ENCODE measurements at places on chromosomes 11 and 22.

DNA sequence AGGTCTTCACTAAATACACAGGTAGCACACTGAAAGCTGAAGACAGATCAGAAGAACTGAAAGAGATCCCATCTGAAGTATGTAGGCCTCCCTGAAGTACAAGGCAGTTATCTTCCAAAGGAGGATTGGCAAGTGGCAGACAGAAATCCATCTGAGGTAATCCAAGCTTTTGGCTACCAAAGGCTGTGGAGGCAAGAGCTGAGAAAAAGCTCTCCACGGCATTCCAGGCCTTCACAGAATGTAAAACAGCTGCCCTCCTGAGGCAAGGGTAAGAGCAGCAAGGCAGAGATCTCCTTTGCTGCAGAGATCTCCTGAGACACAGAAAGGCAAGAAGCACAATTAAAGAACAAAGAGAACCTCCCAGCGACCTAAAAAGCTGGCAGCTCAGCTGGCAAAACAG lies 19.1 kb downstream of the PIK3C2A start:
- DNase-seq = no peak

GRCh38 chr11:9142732-9143131 lies 51.3 kb upstream of the SCUBE2 start:
- DNase-seq = no peak

DNA sequence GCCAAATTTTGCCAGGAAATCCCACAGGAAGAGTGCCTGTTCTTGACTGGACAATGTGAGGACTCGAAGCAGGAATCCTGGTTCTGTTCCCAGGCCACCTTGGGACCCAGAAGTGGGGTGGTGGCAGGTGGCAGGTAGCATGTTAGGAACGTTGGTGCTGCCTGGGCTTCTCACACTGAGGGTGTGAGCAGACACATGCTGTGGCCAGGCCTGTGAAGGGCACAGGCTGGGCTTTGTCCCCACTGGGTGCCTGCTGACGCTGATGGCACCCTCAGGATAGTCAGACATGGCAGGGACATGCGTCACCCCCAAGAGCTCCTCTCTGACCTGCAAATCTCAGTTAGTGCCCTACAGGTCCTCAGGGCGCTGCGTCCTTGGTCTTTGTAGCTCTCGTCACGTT lies 21.1 kb upstream of the NECTIN1 start:
- DNase-seq = no peak

GRCh38 chr11:128398517-128399250 lies 188.7 kb downstream of the ETS1 start:
- no peak for DNase-seq

- DNase-seq = no peak
These were observed 199.7 kb upstream of the POU2AF2 start for GRCh38 chr11:111045874-111046273.

DNA sequence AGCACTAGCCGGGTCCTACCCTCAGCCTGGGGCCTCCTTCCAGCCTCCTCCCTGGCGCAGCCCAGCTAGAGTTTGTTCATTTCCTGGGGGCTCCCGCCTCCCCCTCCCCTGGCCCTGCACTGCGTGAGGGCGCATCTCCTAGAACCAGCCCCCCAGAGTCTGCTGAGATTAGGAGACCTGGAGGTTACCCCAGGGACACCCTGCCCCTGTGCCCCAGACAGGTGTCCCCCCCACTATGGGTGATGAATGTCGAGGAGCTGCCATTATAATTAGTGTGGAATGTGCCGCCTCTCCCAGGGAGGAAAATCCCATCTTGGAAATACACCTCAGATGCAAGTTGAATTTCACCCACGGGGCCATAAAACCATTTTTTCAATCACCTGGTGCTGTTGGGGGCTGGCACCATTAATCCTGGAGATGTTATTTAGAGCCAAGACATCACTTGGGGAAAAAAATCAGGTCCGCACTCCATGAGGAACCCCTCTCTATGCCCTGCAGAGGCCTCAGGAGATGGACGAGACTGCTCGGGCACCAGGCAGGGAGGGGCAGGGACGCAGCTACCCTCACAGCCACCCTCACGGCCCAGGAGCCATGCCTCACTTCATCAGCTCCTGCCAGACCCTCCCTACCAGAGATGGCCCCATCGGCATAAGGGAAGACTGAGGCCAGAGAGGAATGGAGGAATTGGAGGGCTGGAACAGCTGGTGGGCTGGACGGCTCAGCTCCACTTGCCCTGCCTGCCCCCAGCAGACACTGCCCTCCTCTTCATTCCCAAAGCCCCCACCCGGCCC lies 197.5 kb downstream of the IGLL1 start:
- no peak for DNase-seq

DNA sequence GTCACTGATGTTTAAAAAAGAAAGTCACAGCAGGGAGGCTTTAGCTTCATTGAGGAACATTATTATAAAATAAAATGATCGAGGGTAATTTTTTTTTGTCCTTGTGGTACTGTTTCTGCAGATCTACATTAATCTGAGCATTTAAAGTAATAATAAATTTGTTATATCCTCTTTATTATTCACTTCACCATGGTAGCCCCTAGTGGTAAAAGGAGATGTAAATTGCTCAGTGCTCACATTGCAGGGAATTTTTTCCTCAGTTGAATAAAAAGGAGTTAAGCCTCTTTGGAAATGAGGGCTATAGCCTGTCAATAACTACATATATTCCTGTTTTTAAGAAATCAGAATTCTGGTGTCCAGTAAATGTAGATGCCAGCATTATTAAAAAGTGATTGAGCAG lies 99.7 kb upstream of the VPREB1 start:
- no peak for DNase-seq

DNA sequence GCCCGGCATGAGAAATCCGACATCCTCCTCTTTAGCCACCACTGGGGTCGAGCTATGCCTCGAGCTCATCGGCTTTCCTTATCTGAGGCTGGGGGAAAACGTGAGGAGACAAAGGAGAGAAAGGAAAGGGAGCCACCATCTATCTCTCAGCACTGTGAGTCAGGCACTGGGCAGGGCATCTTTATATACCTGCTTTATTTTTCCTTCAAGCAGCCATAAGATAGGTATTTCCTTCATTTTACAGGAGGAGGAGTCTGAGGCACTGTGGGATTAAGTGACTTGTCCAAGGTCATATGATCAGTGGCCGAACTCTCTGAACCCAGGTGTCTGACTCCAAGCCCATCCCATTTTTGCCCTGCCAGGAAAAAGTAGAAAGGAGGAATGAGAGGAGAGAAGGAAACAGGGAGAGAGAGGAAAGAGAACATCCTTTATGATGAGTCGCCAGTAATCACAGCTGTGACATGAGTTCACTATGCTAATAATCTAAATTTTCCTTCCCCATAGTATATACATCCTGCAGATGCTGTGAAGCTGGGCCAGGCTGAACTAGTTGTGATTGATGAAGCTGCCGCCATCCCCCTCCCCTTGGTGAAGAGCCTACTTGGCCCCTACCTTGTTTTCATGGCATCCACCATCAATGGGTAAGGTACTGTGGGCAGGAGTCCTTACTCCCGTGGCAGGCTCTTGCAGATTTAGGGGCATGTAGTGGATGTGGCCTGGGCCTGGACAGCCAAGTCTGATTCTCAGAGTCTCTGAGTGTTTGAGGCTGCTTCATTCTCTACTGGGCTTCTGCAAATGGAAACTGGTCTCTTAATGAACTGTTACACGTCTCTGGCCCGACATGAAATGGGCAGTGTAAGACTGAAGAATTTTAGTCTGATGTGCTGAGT lies 21.8 kb downstream of the NAT10 start:
- DNase-seq = no peak

DNA sequence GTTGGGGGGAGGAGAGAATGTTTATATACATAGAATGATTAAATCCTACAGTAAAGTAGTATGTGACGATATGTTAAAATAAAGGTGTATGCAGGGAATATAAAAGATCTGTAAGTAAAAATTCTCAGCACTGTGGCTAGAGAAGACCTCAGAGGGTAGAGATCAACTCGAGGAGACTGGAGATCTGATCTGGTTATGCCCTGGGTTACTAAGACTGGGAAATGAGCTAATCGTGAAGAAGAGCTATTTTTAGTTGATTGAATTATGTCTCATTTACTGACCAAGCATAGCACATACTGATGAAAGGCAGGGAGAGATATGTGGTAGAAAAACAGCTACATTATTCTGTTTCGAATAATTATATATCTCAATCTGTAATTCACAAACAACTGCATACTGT lies 42.8 kb upstream of the ALKBH3 start:
- DNase-seq = no peak

- DNase-seq = no peak
These were observed 1.3 kb downstream of the DDIAS start for GRCh38 chr11:82902880-82903279.

DNA sequence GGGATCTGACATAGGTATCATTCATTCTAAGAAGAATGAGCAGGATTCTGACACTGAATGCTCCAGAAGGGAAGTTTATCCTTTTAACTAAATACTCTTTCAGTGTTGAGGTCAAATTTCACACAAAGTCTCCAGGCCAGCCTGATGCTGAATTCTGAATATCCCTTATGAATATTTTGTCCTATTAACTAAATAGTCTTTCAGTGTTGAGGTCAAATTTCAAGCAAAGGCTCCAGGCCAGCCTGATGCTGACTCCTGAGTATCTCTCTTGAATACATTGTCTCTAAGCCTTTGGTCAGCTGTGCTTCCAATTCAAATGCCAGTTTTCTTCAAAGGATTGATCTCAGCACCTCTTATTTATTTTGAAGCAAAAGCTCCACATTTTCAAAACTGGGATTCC lies 676.8 kb downstream of the NTM start:
- DNase-seq = no peak

GRCh38 chr22:44892243-44892642 lies 117.6 kb downstream of the PHF21B start:
- no peak for DNase-seq

DNA sequence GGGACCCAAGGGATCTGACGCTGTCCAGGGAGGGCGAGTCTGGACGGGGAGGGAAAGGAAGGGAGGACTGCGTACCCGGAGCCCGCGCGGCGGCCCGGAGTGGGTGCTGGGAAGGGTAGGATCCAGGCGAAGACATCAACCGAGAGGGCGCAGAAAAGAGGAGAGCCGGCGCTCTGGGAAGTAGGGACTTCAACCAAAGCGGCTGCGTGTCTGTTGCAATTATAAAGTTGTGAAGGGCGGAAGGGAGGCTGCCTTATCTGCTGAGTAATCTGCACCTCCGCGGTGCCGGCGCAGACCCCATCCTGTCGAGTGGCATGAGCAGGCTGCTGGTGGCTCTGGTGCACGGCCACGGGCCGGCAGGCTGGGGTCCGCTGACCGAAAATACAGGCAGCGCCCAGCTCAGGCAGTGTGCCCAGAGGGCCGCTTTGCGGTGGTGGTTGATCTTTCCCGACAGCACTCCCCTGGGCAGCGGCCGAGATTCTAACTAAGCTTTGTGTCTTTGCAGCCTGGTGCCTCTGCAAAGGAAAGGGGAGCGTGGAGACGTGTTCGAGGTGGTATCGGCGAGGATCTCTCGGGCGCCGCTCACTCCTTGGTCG lies 978 bp downstream of the C11orf87 start:
- DNase-seq = peak; percentile 2

DNA sequence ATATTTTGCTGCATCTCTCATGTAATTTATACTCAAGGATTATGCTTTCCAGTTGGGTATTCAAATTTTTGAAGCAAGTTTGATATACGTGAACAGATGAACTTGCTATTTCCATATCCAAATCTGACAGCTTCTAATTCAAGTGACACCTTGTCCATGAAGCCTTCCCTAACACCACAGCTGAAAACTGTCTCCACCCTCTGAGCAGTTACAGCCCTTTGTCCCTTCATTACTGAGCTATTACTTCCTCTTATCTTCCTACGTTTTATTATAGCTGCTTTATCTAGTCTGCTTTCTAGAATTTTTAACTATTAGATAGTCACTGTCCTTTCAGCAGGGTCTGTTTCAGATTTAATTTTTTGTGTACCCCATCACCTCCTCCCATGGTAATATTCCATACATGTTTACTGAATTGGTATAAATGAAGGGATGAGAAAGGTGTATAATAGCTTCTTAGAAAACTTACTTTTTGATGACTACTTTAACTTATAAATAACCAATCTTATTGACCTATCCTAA lies 13.3 kb upstream of the PRSS23 start:
- no peak for DNase-seq

GRCh38 chr11:66868726-66869566 lies 12.1 kb downstream of the LRFN4 start:
- DNase-seq = peak; percentile 90

DNA sequence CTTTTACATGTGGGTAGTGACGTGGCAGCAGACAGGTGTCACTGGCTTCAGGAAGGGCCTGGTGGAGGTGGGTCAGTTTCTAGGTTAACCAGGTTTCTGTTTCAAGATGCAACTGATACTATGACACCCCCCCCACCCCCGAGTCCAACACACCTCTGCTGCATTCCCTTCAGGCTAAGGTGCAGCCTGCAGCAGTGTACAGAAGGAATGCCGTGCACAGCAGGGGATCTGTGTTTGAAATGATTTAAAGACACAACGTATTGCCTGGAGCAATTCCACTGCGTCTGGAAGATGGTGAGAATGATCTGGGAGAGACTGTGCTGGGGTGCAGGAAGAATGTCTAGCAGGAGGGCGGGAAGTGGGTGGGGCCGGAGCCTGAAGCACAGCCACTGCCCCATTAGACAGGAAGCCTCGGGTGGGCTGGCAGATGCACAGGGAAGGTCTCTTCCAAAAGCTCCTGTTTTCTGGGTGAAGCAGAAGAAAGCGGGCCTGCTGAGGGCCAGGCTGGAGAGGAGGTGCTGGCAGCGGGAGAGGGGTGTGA lies 11.9 kb upstream of the TESMIN start:
- no peak for DNase-seq

- DNase-seq = no peak
These were observed 29.0 kb upstream of the VWA5A start for GRCh38 chr11:124085997-124086846.

GRCh38 chr11:123181075-123181474 lies 14.0 kb downstream of the CLMP start:
- no peak for DNase-seq

- DNase-seq = no peak
These were observed 6.4 kb downstream of the CLMP start for GRCh38 chr11:123188508-123189165.

- DNase-seq = no peak
These were observed 31.8 kb downstream of the RNF169 start for GRCh38 chr11:74780248-74781005.

DNA sequence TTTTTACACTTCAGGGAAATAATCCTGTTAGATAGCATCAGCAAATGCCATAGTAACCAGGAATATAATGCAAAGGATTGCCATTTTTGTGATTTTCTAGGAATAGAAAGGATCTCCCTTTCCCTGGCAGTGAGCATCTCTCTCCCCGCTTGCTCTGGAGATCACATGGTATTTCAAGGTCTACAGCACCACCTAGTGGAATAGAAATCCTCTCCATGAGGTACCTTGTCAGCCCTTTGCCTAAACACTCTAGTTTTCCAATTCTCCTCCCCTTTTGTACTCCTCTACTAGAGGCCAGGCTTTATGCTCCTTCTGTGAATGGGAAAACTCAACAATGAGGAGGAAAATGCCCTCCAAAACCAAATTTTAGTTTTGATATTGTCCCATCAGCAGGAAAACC lies 78.4 kb downstream of the XRRA1 start:
- no peak for DNase-seq

GRCh38 chr11:115580416-115580815 lies 76.2 kb upstream of the CADM1 start:
- no peak for DNase-seq
